ENCODE measurements at places on chromosomes 16 and 17. TPM values are rescaled to one million over a fixed set of nuclear protein-coding genes. Genes with fewer than 3 reads are reported as not detected.

The ATAD5 gene
- 1.7 TPM for total RNA-seq

GRCh38 chr16:81190667-81191066, 47.8 kb upstream of the BCO1 start:
- DNase-seq: no peak

- DNase-seq: no peak
Observed at GRCh38 chr17:49439305-49439672, 24.6 kb upstream of the PHB1 start.

DNA sequence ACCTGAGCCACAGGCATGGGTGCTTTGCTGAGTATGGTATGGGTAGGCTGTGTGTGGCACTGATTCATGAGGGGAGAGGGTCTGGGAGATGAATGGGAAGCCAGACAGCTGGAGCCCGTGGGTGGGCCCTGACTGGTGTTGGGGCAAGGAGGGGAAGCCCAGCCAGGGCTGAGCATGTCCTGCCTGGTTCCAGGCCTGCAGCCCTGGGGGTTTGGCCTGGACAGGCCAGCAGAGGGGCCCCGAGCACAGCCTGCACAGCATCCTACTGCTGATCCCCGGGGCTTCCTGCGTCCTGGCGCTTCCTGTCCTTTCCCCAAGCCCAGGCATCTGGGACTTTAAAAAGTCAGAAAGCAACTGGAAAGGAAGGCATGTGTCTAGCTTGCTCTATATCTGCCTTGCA, 4.6 kb upstream of the MVD start:
- DNase-seq: no peak

DNA sequence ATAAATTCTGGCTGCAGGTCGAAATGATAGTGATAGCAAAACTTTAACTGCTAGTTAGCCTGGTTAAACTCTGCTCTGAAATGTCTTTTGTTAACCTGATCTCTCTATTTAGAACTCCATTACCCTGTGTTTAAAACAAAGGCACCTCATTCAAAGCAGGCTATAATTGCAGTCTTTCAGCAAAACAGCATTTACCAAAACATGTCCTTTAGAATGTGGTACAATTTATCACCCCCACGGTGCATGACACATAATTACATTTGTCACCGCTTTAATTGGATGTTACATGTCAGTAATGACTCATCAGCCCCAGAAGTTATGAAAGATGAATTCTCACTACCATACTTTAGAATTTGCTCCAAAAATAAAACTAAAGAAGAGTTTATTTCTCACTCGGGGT, 295.4 kb downstream of the TOX3 start:
- DNase-seq: no peak

DNA sequence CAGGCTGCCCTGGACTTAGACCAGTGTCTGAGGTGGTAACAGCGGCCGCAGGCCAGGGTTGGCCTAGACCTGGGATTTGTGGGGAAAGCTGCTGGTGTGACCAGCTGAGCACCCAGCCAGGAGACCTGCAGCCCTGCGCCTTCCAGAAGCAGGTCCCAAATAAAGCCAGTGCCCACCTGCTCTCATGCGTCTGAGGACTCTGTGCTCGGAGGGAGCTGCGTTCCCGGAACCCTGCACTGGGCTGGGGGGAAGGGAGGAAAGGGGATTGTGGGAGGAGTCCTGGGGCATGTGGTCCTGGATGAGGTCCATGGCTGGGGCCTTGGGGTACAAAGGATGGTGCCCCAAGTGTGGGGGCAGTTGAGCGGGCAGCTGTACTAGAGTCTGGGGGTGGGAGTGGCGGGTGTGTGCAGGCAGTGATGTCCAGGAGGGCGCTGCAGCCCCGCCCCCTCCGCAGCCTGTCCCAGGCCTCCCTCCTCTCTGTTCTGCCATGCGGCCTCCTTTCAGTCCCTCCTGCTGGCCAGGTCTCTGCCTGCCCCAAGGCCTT, 1.8 kb upstream of the NECAB2 start:
- DNase-seq: no peak

DNA sequence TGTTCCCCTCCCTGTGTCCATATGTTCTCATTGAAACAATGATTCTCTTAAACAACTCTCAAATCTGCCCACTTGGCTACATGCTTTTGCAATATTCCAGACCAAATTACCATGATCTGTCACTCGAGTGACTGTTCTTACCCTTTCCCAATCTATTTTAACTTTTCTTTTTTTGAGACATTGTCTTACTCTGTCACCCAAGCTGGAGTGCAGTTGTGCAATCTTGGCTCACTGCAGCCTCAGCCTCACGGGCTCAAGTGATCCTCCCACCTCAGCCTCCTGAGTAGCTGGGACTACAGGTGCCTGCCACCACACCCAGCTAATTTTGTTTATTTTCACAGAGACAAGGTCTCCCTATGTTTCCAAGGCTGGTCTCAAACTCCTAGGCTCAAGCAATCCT, 58.8 kb upstream of the CLEC18A start:
- DNase-seq: no peak

DNA sequence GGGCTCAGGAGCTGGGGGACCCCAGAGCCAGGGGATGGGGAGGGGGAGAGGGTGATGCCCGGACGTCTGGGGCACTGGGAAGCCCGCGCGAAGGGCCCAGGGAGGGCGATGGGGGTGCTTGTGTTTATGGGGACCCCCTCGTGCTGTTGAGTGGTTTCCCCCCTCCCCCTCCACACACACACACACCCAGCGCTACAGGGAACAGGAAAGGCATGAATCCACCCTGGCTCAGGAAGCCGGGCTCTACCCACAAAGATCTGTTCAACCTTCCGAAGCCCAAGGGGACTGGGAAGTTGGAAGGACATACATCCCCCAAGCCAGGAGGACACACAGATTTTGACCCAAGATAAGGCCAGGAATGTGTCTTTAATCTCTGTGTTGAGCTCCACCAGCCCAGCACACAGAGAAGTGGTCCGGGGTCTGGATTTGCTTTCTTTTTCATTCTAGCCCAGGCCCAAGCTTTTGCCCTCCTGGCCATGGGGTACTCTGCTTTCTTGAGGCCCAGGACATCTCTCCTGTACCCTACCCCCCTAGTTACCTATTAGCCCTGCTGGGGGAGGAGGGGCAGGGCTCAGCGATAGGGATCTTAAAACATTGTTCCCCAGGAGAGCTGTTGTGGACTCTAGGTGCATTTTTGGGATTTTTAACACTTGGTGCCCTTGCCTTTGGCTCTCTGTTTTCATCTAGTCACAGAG, 1.2 kb downstream of the UBALD2 start:
- no peak for DNase-seq

- no peak for DNase-seq
Observed at GRCh38 chr17:13421581-13422130, 180.1 kb downstream of the HS3ST3A1 start.

DNA sequence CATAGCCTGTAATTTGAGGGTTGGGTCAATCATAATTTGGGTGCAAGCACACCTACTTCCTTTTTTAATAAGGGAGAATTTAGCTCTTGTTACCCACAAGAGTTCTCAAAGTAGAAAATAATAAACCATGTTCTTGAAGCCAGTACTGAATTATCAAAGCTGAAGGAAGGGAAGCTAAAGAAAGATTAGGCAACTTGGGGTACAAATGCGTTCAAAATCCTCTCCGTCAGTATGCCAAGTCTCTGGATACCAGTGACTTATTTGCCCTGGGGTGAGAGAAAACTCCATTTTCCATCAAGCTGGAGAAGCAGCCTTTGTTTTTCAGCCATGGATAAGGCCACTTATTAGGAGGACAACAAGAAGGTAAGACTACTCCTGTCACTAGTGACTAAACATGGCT, 23.5 kb upstream of the DHRS13 start:
- DNase-seq: no peak
